ENCODE measurements at places on chromosomes 2 and 18. TPM values are rescaled to one million over a fixed set of nuclear protein-coding genes. Genes with fewer than 3 reads are reported as not detected.

DNA sequence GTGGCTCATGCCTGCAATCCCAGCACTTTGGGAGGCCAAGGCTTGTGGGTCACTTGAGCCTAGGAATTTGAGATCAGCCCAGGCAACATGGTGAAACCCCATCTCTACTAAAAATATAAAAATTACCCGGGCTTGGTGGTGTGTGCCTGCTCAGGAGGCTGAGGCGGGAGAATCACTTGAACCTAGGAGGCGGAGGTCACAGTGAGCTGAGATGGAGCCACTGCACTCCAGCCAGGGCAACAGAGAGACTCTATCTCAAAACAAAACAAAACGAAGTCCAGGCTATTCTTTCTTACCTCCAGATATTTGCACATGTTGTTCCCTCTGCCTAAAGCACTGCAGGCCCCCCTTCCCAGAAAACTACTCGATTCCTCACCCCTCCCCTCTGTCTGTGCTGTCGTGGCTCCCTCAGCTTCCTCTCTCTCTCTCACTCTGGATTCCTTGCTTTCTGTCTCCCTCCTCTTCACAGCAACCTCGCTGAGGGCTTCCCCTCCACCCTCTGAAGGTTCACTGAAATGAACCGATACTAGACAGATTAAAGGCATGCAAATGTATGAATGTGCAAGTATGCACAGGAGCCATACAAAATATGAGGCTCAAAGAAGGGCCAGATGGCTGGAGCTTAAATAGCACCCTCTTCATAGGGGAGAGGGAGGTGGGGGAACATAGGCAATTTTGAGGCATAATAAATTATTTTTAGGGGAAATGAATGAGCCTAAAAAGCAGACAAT is 18.5 kb downstream of the TMEM177 start:
- H3K36me3 ChIP-seq = no peaks in the 10 kb centered on the region
- no peak overlapping the region for H3K27ac ChIP-seq
- no peak overlapping the region for H3K4me3 ChIP-seq
- peaks cover 21% of the 10 kb centered on the region for H3K27me3 ChIP-seq

GRCh38 chr18:10437837-10438236 is 16.6 kb upstream of the APCDD1 start:
- H3K36me3 ChIP-seq = no peaks in the 10 kb centered on the region
- DNase-seq = peak; percentile 25
- H3K27me3 ChIP-seq = no peaks in the 10 kb centered on the region
- no peak overlapping the region for H3K4me3 ChIP-seq
- no peaks in the 10 kb centered on the region for H3K4me1 ChIP-seq
- no peak overlapping the region for H3K27ac ChIP-seq

- no peak overlapping the region for H3K4me3 ChIP-seq
- DNase-seq = no peak
- no peaks in the 10 kb centered on the region for H3K27me3 ChIP-seq
These were observed 142.3 kb upstream of the CDH7 start for GRCh38 chr18:65608471-65608870.

DNA sequence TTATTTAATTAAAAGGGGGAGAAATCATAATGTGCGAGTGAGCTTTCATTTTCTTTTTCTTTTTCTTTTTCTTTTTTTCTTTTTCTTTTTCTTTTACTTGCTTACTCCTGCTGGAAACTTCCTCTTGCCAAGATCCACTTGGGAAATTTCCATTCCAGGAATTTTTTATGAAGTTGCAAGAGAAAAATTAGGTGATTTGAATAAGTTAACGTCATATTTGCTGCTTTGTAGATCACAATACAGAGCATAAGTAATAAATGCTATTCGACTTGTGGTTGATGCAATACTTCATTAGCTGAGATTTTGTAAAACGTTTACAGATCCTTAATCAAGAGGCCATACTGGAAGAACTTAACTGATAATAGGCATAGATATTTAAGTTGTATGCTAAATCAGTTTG is 354.7 kb upstream of the SMIM21 start:
- H3K4me3 ChIP-seq = no peak overlapping the region
- H3K4me1 ChIP-seq = no peaks in the 10 kb centered on the region
- H3K27ac ChIP-seq = no peak overlapping the region
- no peak for DNase-seq
- H3K27me3 ChIP-seq = no peaks in the 10 kb centered on the region

GRCh38 chr2:233389601-233390125 is 35.4 kb downstream of the DGKD start:
- H3K27ac ChIP-seq = no peak overlapping the region
- no peak for DNase-seq
- H3K4me1 ChIP-seq = peaks cover 36% of the 10 kb centered on the region
- no peak overlapping the region for H3K4me3 ChIP-seq
- H3K36me3 ChIP-seq = peaks cover 1% of the 10 kb centered on the region

DNA sequence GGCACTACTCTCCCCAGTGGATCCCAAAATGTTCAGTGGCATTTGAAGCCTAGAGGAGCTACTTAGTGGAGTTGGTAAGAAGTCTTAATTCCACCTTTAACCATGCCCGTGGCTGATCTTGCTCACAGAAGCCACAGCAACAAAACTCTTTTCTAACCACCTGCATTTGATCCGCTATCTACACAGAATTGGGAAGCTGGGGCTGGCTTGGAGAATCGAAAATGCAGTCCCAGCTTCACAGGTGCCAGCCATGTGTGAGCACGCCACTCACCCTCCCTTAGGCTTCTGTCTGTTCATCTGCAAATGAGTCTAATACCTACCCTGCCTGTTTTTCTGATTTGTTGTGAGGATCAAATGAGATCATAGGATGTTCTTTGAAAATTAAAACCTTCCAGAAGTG is 182.6 kb downstream of the BCL11A start:
- H3K4me3 ChIP-seq = no peak overlapping the region

DNA sequence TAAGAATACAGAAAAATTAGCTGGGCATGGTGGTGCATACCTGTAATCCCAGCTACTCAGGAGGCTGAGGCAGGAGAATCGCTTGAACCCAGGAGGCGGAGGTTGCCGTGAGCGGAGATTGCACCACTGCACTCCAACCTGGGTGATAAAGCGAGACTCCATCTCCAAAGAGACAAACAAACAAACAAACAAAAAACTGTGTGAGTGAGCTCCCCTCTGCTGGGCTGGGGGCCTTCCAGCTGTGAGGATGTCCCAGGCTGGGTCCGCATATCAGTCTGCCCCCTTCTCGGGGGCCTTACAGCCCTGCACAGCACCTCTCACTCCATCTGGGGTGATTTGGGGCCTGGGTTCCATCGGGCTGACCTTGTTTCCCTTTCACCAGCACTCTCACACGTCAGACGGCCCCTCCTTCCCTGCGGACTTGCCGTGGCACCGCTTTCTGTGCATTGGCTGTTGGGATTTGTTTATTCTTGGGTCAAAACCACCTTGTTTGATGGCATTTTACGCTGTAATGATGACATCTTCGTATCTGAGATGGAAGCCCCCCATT is 2.8 kb upstream of the KLHL30 start:
- H3K36me3 ChIP-seq = no peaks in the 10 kb centered on the region
- H3K4me3 ChIP-seq = no peak overlapping the region
- DNase-seq = no peak
- H3K27me3 ChIP-seq = peaks cover 7% of the 10 kb centered on the region
- H3K4me1 ChIP-seq = peaks cover 22% of the 10 kb centered on the region
- no peak overlapping the region for H3K27ac ChIP-seq

DNA sequence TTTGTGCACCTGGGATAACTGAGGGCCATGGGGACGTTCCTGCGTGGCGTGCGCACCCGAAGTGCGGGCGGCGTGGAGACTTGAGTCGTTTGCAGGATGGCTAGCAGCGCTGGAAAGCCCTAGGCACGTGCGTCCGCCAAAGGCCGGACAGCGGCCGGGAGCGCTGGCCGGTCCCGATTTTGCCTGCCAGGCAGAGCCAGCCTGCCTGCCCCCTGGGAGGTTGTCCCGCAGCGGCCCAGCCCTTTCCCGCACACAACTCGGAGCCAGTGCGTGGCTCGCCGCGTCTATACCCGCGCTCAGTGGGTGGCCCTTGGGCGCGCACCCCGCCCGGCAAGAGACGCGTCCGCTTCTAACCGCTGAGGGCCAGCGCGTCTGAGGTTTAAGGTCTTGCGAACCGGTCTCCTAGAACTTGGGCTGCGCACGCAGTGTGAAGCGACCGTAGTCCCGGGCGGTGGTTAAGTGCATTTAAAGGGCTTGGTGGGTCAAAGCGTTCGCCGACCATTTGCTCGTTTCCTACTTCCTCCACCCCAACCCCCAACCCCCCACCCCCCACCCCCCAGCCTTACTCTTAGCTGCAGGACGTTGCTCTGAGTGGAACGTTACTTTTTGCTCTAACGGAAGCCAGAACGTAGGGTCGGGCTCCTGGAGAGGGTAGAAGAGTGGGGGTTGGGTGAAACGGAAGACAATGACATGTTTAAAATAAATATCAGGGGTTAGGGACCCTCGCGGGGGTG is 627 bp downstream of the CDCA7 start:
- peaks cover 20% of the 10 kb centered on the region for H3K4me1 ChIP-seq
- peaks cover 9% of the 10 kb centered on the region for H3K27me3 ChIP-seq
- peaks cover 1% of the 10 kb centered on the region for H3K36me3 ChIP-seq
- H3K4me3 ChIP-seq = peak overlapping the region; percentile 65
- H3K27ac ChIP-seq = no peak overlapping the region

DNA sequence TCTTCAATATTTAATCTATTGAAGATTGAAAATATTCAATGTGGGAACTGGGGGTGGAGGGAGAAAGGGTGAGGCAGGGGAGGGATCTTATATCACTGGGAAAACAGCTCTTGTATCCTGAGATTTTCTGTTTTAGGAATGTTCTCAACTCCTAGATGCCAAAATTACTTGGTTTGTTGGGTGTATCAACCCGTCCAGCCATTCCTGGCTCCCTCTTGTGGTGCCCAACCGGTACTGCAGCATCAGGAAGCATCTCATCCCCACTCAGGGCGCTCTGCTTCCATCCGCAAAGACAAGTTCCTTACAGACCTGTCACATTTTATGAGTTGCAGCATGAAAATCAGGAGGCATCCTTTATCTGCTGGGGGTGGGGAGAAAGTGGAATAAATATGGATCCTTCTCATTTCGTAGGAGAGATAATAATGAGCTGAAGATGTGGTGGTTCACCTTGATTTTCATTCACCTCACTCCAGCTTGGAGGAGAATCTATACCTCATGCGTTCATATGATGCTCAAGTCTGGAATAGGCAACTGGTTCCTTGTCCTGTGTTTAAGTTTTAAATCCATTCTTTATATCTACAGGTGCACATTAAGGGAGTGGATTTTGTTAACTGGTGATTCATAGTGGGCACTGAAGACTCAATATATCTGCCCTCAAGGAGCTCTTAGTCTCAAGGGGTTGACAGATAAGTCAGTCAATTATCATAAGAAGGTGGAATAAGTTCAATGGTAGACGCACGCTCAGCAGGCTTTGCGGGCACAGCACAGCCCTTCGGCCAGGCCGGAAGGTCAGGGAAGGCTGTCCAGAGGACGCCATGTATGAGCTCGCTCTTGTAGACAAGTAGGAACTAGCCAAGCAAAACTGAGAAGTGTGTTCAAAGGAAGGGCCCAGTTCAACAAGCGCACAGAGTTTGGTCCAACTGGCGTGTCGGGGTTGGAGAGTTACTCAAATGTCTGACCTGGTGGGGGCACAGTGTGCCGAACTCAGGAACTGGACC is 127.3 kb downstream of the RNF144A start:
- no peaks in the 10 kb centered on the region for H3K27me3 ChIP-seq
- no peak overlapping the region for H3K4me3 ChIP-seq
- DNase-seq = peak; percentile 64

DNA sequence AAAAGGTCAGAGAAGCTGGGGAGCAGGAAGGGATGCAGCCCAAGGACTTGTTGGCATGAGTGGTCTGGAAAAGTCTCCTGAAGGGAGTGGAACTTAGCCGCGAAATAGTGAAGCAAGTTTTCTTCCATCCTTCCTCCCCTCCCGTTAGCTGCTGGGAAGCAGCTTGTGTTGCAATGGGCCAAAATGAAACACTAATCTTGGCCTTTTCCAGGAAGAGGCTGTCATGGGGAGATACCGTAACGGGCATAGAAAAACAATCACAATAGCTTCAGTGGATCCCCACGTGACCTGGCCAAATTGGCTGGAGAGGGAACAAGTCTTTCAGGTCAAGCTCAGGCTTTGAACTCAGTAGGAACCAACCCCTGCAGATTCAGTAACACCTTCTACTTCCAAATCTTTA is 49.3 kb downstream of the SEMA4F start:
- H3K4me1 ChIP-seq = no peaks in the 10 kb centered on the region
- DNase-seq = no peak
- no peak overlapping the region for H3K27ac ChIP-seq
- H3K4me3 ChIP-seq = no peak overlapping the region
- no peaks in the 10 kb centered on the region for H3K27me3 ChIP-seq
- no peaks in the 10 kb centered on the region for H3K36me3 ChIP-seq

GRCh38 chr2:39664232-39664887 is 1.4 kb upstream of the TMEM178A start:
- peaks cover 9% of the 10 kb centered on the region for H3K4me1 ChIP-seq
- no peak for DNase-seq
- no peak overlapping the region for H3K27ac ChIP-seq
- no peak overlapping the region for H3K4me3 ChIP-seq
- no peaks in the 10 kb centered on the region for H3K27me3 ChIP-seq

DNA sequence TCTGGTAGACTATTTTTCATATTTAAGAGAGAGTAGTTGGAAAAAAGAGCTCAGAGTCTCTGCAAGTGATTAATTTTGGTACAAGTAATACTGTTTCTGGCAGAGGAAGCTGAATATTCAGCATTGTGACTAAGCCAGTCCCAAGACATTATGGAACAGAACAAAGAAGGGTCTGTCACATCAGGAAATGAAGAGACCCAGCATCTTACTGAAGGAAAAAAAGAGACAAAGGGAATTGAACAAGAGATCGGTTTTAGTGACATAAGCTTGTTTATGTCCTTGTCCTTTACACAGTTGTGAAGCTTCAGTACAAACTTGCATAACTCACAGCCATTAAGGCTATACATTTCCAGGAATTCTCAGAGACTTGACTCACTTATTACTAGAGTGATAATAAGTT is 568.5 kb upstream of the SLC8A1 start:
- no peaks in the 10 kb centered on the region for H3K4me1 ChIP-seq
- H3K27me3 ChIP-seq = no peaks in the 10 kb centered on the region
- no peaks in the 10 kb centered on the region for H3K36me3 ChIP-seq
- no peak overlapping the region for H3K27ac ChIP-seq
- DNase-seq = no peak
- H3K4me3 ChIP-seq = no peak overlapping the region

GRCh38 chr2:222833410-222833809 is 27.4 kb upstream of the ACSL3 start:
- no peaks in the 10 kb centered on the region for H3K4me1 ChIP-seq
- H3K27ac ChIP-seq = no peak overlapping the region
- H3K27me3 ChIP-seq = no peaks in the 10 kb centered on the region
- H3K36me3 ChIP-seq = no peaks in the 10 kb centered on the region
- no peak overlapping the region for H3K4me3 ChIP-seq

Gene PJVK
- total RNA-seq = 7.9 TPM

Gene SOWAHC
- 0.05 TPM for total RNA-seq

Gene TSPYL6
- not detected for total RNA-seq

Gene POMC
- 3.4 TPM for total RNA-seq

Gene DSG4
- total RNA-seq = not detected

Gene OSR1
- total RNA-seq = not detected

Gene SP100
- 554 TPM for total RNA-seq

Gene FIGN
- not detected for total RNA-seq
